Spleen (tissue), 13 donors: ENCODE measurements at places on chromosomes 16 and 17.
A peak's percentile ranks its signal among the peaks of the same experiment; 100 is the strongest.

- DNase-seq = no peak
Observed at GRCh38 chr17:38571833-38572668, 33.7 kb downstream of the SRCIN1 start.

DNA sequence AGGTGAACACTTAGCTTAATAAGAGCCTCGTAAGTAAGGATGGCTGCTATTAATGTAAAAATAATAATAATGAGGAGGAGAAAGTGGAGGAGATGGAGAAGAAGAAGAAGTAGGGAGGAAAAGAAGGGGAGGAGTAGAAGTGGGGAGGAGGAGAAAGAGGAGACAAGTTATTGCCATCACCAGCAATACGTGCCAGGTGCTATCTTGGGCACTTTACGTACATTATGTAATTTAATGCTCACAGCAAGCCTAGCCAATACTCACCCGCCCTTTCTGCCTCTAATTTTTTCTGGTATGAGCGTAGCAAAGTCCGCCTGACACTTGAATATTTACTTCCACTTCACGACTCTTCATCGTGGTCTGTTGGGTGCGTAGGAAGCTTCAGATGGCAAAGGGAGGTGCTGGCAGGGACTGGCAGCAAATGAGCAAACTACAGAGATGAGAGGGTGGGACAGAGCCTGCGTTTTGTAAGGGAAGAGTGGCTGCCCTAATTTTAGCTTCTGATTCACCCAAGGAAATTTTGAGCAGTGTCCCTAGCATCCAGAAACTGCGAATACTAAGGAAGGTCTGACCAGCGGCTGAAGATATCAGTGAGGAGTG, 42.1 kb upstream of the CDH13 start:
- no peak for DNase-seq

- no peak for DNase-seq
Observed at GRCh38 chr16:81558077-81558443, 113.5 kb downstream of the CMIP start.

DNA sequence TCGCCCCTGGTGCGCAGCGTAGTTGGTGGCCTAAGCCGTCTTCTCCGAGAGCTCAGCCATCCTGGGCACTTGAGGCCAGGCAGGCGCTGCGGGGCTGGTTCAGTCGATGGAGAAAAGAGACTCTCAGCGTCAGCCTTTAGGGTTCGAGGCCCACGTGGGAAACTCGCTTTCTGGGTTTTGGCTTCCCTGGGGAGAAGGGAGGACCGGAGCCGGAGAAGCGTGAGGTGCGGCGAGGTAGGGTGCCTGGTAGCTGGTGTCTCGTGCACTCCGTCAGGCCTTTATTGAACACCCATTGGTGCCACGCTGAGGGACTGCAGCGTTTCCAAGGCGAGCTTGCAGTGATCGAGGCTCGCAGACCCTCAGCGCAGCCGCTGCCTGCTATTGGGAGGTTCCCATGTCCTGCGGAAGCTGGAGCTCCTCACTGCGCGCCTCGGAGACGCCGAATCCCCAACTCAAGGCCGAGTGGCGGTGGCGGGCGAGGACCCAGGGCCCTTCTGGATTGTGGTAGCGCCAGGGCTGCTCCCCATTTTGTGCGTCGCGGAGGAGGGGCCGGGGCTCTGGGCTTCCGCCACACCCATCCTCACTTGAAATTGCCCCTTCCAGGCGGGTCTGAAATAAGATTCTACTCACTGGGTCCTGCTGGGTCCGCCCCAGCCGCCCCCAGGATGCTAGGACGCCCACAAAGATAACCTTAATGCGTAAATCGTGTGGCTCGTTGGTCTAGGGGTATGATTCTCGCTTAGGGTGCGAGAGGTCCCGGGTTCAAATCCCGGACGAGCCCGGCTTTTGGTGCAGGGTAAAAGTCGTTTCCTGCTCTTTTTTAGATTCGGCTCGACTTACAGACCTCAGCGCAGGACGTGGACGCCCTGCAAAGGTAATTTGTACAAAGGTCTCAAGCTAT, 1.2 kb downstream of the OR1F1 start:
- DNase-seq = peak; percentile 74

DNA sequence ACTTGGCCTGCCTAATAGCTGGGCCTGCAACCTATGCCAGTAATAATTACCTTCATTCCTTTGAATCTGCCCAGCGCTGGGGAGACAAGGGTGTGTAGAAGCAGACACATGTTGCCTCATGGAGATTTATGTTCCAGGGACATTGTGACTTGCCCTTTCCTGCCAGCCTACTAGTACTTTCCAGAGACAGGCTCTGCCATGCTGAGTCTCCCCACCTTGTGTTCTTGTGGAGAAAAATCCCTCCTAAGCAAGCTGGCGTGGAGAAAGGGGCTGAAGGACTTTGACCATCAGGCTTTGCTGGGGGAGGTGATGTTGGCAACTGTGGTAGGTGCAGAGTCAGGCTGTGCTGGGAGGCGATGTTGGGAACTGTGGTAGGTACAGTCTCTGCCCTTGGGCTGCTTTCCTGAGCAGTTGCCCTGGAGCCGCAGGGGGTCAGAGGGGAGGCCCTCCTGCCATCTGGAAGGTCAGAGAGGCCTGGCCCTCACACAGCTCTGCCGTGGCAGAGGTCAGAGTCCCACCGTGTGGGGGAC, 4.0 kb downstream of the KSR1 start:
- no peak for DNase-seq

- no peak for DNase-seq
Observed at GRCh38 chr16:1154887-1155331, 2.0 kb downstream of the CACNA1H start.

DNA sequence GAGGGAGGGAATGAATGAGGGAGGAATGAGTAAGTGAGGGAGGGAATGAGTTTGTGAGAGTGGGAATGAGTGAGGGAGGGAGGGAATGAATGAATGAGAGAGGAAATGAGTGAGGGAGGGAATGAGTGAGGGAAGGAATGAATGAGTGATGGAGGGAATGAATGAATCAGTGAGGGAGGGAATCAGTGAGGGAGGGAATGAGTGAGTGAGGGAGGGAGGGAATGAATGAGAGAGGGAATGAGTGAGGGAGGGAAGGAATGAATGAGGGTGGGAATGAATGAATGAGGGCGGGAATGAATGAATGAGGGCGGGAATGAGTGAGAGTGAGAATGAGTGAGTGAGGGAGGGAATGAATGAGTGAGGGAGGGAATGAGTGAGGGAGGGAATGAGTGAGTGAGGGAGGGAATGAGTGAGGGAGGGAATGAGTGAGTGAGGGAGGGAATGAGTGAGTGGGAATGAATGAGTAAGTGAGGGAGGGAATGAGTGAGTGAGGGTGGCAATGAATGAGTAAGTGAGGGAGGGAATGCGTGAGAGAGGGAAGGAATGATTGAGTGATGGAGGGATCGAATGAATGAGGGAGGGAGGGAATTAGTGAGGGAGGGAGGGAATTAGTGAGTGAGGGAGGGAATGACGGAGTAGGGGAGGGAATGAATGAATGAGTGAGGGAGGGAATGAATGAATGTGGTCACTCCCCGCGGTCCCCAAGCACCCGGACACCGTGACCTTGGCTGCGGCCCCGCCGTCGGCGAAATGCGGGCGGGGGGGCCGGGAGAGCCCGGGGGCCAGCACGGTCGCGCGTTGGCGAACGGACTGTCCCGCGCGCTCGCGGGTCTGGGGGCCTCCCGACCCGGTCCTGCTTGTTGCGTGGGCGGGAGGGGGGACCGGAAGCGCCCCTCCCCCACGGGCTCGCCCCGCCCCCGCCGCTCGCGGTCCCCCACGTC, 1.1 kb upstream of the UBE2I start:
- no peak for DNase-seq

GRCh38 chr17:67171560-67171959, 73.4 kb downstream of the HELZ start:
- no peak for DNase-seq

GRCh38 chr17:35453171-35453570, 4.6 kb upstream of the SLFN13 start:
- no peak for DNase-seq

- no peak for DNase-seq
Observed at GRCh38 chr16:65126845-65127624, 5.2 kb upstream of the CDH11 start.

GRCh38 chr17:28716740-28717577, 709 bp downstream of the RAB34 start:
- DNase-seq = no peak

DNA sequence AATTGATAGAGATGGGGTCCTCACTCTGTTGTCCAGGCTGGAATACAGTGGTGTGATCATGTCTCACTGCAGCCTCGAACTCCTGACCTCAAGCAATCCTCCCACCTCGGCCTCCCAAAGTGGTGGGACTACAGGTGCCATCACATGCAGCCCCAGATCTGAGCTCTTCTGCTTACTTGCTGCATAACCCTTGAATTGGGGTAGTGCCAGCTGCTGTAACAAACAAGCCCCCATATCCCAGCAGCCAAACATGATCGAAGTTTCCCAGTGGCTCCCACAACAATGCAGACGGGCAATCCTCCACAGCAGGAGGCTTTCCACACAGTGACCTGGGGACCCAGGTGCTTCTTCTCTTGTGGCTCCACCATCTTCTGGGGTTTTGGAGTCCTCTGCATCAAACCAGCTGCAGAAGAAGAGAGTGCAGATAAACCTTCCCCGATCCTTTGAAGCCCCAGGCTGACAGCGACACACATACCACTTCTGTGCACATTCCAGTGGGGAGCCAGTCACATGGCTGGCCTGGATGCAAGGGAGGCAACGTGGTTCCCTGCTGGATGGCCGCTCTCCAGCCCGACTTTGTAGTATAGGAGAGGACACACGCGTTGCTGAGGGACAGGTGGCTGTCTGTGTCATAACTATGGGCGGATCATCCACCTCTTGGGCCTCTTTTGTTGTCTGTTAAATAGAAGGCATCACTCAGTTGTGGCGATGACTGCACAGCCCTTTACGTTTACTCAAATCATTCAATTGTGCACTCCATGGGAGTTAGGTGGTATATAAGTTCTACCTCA, 16.7 kb downstream of the SBK1 start:
- no peak for DNase-seq

DNA sequence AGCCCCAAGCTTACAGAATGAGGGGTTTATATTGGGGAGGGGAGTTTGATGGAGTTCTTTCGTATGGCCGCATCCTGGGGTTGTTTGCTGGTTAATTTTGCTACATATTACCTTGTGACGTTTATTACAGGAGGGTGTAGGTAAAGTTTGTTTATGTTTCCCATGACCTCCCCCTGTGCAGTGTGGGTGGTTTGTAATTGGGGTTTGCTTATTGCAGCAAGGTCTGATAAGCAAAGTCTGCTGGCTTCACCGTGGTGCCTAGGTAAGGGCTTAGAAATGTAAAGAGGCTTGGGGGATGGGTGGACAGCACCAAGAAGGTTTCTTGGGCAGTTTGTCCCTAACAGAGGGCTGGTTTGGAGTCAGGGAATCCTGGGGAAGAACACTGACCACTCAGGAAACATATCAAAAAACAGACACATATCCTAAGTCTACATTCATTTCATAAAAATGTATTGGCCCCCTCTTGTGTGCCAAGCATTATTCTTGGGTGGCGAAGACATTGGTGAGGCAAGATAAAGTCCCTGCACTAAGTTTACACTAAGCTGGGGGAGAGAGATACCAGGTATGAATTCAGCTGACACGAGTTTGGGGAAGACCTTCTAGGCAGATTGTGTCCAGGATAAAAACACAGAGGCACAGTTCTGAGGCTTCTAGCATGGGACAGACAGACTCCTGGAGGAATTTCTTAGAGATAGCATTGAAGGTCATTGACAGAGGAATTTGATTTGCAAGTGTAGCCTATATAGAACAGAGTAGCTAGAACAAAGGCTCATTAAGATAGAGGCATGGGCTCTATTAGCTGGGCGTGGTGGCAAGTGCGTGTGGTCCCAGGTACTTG, 9.5 kb downstream of the ZNF764 start:
- no peak for DNase-seq

DNA sequence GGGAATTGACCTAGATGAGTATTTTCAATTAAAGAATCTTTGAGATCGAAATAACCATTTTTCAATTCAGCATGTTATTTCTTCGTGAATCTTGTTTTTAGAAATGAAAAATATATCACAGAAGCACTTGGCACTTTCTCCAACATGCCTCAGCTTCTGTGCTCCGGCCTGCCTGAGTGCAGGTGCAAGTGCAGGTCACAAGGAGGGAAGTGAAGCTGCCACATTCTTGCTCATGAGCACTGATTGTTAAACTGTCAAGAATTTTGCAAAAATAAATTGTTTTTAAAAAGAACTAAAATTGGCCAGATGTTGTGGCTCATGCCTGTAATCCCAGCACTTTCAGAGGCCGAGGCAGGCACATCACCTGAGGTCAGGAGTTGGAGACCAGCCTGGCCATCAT, 38.3 kb upstream of the SKAP1 start:
- DNase-seq = no peak

DNA sequence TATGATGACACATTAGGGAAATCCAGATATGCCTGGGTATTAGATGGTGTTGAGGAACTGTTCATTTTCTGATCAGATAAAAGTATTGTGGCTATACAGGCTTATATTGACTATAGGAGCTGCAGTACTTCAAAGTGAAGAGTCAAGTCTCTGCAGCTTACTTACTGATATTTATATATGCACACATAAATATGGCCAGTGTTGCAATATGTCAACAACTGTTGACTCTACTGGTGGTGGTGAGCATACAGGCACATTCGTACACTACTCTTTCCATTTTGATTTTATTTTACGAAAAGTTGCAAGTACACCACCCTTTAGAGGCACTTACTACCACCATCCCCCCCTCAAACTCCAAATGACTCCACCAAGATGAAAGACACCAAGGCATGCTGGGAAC, 2.5 kb downstream of the CIAO2B start:
- DNase-seq = no peak

- DNase-seq = no peak
Observed at GRCh38 chr16:3017794-3018506, at the start of gene CLDN6. Gene CLDN6 (minus strand): TSS chr16:3018183. CDS start chr16:3016021, 2,162 bp downstream.

DNA sequence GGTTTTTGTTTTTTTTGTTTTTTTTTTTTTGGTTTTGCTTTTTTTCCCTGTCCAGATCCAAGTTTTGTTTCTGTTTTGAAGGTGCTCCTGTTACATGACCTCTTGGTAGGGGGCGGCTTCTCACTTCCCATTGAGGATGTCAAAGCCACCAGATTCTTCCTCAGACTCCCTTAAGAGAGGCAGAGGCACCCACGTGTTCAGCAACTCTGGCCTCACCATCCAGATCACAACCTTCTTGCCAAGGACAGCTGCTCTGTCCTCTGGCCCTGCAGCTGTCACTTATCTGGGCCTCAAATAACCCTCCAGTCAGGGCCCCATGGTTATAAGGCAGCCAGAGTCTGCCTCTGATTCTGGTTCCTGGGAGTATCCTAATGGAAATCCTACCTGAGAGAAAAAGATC, 208.5 kb downstream of the STX8 start:
- DNase-seq = no peak
